Stimulated activated CD4-positive, alpha-beta T cell treated with anti-CD3 and anti-CD28 coated beads, Interleukin-15, amount 100 ng/mL, for 24 hours (primary cell): ENCODE measurements at places on chromosomes 5 and 9.

GRCh38 chr9:132283863-132284262 is 70.9 kb downstream of the SETX start:
- no peak for DNase-seq

GRCh38 chr5:165370794-165371193 is 1865.4 kb downstream of the MAT2B start:
- no peak for DNase-seq

- no peak for DNase-seq
These were observed 323.6 kb downstream of the NFIB start for GRCh38 chr9:13990331-13990730.

GRCh38 chr5:38316544-38317224 is 58.3 kb downstream of the EGFLAM start:
- DNase-seq: no peak

- no peak for DNase-seq
These were observed 248.0 kb downstream of the SMARCA2 start for GRCh38 chr9:2263111-2263510.

DNA sequence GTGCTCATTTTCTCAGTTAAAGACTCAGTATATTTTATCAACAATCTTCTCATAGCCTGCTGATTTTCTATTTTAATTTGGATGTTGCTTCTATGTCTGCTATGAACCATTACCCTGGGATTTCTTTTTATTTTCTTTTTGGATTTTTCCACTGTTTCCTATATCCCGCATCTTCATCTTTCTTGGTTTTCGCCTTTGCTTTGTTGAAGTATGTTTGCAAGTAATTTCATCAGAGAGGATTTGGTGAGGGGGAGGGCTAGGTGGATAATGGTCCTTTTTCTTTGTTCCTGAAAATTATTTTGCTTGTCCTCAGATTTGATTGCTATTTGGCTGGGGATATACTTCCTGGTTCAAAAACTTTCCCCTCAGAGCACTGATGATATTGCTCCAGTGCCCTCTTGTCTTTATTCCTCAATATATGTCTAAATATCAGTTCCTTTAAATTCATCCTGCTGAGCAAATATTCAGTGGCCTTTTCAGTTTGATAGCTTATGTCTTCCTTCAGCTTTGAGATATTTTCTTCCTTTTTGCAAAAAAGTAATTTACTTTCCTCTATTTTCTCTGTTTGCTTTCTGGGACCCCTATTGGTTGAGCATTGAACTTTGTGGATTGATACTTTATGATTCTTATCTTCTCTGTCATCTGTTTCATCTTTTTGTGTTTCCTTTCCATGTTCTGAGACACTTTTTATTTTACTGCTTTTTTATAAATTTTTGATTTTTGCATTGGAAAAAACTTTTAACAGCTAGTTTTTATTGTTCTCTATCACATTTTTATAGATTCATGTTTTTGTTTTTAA is 227.6 kb upstream of the ELL2 start:
- DNase-seq: no peak
